ENCODE measurements at places on chromosomes 1 and 21.

DNA sequence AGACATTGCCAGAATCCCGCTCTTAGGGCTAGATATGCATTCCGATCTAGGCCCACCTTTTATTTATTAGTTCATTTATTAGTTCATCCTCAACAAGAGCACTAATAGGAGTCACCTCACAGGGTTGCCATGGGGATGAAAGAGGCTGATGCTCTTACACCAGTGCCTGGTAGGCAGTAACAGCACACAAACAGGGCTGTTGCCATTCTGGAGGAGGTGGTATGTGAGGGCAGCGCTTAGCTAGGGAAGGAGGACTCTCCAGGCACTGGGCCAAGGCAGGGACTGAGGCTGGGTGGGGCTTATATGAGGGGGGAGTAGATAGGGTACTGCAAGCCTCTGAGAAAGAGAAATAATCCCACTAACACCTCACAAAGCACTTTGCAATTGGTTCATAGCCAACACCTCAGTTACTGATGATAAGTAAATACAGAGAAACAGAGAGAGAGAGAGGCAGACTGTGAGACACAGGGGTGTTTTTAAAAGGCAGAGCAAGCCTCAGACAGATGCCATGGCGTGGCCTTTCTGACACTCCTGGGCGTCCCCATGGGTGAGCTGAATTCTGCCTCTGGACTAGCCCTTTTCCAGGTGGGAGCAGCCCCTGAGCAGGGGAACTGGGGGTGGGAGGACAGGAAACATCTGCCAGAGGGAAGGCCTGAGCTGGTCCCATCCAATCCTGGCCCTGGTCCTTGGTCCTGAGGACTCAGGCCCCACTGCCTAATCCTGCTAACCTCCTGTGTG is 5.9 kb downstream of the FCGR2A start:
- no peak for DNase-seq

GRCh38 chr1:4307468-4307845 is 347.0 kb upstream of the AJAP1 start:
- DNase-seq: no peak

DNA sequence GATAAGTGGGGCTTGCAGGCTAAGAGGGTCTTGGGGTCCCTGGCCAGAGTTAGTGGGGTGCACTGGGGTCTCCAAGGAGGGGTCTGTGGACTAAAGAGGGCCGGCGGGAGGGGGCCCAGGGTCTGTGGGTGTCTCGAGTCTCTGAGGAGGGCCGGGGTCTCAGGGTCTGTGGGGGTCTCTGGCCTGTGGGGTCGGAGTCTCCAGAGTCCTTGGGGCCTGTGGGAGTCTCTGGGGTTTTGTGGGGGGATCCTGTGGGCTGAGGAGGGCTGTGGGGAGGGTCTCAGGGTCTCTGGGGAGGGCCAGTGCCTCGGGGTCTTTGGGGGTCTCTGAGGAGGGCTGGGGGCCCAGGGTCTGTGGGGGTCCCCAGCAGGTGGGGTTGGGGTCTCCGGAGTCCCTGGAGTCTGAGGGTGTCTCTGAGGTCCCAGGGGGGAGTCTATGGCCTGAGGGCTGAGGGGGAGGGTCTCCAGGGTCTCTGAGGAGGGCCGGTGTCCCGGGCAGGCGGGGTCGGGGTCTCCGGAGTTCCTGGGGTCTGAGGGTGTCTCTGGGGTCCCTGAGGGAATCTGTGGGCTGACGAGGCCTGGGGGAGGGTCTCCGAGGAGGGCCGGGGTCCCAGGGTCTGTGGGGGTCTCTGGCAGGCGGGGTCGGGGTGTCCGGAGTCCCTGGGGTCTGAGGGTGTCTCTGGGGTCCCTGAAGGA is 628 bp upstream of the PLEKHM2 start:
- no peak for DNase-seq

- DNase-seq: no peak
Observed at GRCh38 chr1:48681476-48682305, 95.0 kb downstream of the BEND5 start.

DNA sequence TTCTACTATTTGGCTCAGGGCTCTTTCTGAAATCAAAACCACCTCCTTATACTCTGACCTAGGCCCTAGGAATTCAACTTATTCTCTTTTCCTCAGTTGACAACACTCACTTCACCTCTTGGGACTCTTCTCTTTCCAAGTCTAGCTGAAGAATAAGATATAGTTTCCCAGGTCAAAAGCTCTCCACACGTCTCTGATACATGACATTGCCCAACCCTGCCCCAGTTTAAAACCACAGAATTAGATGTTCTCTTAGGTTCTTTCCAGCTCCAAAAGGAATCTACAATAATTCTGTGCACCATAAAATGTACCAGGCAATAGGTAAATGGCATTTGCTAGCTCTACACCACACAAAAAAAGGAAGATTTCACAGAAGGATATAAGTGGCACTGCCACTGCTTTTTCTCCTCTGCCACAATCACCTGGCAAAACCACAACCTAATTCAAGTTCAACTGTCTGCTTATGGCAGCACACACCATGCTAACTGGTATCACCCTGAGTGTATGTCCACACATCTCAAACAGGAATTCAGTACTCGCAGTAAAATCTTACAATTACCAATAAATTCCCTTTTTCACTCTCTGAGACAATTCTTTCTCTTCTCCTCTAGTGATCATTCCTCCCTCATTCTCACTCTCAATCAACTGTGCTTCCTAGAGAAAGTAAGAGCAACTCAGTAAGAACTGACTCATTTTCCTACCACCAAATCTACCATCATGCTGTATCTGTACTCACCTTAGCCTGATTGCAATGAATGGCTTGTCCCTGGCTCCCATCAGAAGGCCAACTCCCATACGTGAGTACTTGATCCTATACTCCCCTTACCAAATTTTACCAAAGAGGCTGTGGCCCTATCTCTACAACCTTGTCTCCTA is 27.3 kb downstream of the ZBTB8OS start:
- DNase-seq: no peak

DNA sequence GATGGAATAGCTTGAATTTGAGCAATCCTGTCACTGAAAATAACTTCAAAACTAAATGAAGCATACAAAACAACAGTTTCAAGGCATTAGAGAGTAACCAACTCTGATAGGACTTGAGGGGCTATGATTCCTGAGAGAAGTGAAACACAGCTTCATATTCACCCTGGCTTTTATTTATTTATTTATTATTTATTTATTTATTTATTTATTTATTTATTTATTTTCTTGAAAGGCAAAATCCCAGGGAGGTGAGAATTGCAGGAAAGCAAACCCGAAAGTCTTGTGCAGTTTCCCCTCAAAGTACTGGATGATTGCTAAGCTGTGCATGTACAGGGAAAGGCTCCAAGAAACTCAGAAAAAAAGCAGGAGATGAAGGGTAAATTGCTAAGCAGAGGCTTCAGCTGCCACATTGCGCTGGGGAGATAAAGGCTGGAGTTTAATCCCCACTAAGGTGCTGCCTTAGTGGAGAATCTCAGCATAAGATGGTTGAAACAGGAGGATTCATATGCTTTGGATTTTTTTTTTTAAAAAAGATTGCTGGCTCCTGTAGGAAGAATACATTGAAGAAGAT is 72.9 kb upstream of the COL24A1 start:
- no peak for DNase-seq

GRCh38 chr1:156666862-156667609 is 10.2 kb downstream of the NES start:
- no peak for DNase-seq

- no peak for DNase-seq
Observed at GRCh38 chr1:232393444-232394146, 236.3 kb downstream of the SIPA1L2 start.

DNA sequence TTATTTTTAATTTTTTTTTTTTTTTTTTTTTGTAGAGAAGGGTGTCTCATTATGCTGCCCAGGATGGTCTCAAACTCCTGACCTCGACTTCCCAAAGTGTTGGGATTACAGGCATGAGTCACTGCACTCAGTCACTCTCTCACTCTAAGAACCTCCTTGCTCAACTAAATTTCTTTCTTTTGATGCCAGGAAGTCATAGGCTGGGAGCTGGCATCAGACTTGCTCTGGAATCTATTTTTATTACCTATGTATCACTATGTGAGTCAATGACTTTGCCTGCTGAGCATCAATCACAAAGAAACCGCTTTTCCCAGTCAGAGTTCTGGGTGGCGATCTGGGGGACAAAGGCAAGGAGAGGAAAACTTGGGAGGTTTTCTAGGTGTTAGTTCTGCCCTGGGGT is 35.5 kb upstream of the PARP1 start:
- no peak for DNase-seq

DNA sequence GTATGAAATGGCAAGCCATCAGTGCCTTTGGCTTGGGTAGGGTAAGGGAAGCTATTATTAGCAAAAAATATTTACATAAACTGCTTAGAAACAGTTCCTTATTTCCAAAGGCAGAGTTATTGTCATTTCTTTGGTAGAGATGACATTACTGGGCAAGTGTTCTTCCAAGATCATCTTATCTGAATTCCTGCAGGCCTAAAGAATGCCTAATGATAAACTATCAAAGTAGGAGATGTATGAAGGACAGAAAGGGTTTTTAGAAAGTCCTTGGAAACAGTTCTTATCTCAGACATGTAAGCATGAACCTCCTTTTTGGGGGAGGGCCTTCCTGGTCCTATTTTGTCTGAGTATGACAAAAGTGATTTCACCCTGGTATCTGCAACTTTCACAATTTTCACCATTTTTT is 5.1 kb upstream of the FRRS1 start:
- no peak for DNase-seq

DNA sequence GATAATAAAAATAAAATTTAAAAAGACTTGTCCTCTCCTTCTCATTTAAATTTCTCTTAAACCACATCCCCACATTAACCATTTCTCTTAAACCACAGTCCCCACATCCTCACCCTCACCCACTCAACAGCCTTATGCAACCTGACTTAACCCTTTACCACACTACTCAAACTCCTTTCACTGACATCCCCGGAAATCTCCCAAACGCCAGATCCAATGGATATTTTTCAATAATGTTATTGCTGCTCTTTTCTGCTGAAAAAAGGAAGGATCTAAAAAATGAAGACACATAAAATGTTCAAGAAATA is 54.2 kb upstream of the EEIG2 start:
- DNase-seq: no peak

DNA sequence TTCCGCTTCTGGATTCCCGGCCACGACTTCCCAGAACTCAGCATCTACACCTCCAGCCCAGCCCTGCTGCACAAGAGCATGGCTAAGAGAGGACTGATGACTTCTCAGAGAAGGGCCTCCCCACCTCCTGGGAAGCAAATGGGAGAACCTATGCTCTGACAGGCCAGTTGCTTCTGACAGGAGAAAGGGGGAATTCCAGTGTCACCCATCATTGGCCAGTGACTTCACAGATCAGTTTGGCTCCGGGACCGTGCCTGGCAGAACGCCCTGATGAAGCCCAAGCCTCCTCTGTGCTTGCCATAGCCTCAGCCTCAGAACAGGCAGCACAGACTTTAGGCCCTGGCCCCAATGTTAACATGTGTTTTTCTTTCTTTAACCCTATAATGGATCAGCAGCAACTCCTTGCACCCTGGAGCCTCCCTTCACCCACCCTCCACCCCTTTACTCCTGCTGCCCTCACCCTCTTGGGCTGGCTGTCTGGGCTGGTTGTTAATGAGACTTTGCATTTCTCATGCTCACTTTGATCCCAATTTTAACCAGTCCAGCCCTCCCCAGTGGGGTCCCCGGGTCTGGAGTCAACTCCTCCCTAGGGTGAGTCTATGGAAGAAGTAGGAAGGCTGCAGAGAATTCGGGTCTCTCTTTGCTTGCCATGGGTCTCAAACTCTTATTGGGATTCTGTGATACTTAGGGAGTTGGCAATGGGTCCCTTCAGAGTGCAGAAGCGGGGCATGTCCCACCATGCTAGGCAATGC is 42.7 kb upstream of the SLC30A1 start:
- no peak for DNase-seq

DNA sequence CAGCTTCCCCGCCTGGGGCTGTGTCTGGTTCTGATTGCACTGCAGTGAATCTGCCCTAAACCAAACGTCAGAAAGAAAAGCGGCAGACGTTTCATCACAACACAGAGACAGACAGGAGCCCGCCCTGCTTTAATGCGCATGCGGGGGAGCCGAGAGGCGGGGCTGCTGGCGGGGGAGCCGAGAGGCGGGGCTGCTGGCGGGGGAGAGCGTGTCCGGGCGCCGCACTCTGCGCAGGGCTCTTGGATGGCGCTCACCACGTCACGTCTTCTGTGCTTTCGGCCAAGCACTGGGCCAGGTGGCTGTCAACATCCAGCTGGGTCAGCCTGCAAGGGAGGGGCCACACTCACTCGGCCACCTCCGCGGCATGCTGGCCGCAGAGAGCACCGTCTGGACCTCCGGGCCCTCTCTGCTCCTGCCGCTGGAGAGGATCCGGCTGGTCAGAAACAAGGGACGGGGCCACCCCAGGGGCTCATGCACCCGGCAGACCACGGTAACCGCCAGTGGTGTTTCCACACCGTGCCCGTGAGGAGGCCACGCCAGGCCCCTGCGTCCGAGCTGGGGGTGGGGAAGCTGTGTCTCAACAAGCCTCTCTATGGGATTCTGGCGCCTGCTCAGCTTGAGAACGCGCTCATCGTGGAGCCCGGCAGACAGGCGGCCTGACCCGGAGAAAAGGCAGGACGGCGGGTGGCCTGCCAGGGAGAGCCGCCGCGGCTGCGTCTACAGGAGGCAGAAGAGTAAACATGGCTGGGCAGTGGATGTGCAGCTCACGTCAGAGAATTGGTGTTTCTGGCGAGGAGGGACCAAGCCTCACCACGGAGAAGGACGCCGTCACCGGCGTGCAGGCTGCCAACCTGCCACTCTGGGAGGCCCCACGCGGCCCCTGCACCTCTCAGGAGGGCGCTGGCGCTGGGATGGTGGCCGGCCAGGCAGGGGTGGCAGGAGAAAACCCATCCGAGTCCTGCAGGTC is 4.8 kb downstream of the FAAP20 start:
- peak; percentile 98 for DNase-seq

- no peak for DNase-seq
Observed at GRCh38 chr1:21814981-21815582, 3.0 kb downstream of the LDLRAD2 start.

- DNase-seq: peak; percentile 11
Observed at GRCh38 chr1:245051349-245052221, 103.2 kb upstream of the KIF26B start.

Measured in NCI-H510A treated with DMSO at 0.1 percent for 48 hours (cell line).